Epithelial cell of proximal tubule (primary cell): ENCODE measurements at places on chromosomes 5 and 9.

- no peak for DNase-seq
Measured at GRCh38 chr9:126809068-126809467, 4.2 kb downstream of the ZBTB43 start.

GRCh38 chr5:93899026-93899600 lies 157.7 kb upstream of the POU5F2 start:
- DNase-seq = no peak

DNA sequence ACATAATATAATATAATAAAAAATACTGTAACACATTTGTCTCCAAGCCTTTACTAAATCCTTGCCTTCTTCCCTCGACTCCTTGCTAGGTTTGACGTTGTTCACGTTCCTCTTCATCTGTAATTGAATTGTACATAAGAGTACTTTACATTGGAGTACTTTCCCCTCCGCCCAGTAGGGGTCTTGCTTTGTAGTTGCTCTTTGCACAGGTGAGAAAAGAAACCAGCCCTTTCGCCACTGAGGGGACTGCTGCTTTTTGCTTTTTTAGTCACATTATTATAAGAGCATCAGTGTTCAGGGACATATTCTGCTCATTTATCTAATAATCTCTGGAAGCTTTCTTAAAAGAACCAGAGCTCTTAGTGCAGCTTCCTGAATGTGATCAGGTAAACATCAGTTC lies 115.0 kb downstream of the CETN3 start:
- no peak for DNase-seq

GRCh38 chr5:142853682-142854081 lies 83.5 kb downstream of the ARHGAP26 start:
- no peak for DNase-seq

GRCh38 chr5:142944140-142944539 lies 174.0 kb downstream of the ARHGAP26 start:
- no peak for DNase-seq
